ENCODE measurements at places on chromosomes 1 and 21.

- no peak for DNase-seq
Observed at GRCh38 chr1:160030657-160031364, 979 bp downstream of the PIGM start.

DNA sequence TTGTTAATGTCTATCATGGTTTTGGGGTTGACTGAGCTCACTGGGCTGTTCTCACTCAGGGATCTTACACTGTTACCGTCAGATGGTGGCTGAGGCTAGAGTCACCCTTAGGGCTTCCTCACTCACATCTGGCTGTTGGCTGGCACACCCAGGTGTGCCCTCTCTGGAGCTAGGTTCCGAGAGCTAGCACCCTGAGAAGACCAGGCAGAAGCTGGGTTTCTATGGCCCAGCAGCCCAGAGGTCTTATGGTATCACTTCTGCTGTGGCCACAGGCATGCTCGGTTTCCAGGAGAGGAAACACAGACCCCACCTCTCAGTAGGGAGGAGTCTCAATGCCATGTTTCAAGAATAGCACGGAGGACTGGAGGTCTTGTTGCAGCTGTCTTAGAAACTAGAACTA is 20.7 kb upstream of the KIF1B start:
- DNase-seq = no peak

DNA sequence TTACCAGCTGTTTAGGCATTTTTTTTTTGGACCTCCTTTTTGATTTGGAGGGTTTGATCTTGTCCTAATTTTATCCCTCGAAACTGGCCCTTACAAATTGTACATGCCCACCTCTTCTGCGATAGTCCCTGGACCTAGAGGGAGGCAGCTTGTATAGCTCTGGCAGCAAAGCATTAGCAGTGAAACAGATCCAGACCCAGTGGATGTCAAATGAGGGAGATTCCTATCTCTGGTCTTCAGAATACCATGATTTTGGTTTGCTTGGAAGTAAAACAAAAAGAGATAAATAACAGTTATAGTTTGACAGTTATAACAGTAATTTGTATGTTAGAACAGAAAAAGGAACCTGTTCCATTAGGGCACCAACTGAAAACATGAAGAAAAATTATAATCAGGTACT is 123.6 kb downstream of the MIS18A start:
- no peak for DNase-seq

DNA sequence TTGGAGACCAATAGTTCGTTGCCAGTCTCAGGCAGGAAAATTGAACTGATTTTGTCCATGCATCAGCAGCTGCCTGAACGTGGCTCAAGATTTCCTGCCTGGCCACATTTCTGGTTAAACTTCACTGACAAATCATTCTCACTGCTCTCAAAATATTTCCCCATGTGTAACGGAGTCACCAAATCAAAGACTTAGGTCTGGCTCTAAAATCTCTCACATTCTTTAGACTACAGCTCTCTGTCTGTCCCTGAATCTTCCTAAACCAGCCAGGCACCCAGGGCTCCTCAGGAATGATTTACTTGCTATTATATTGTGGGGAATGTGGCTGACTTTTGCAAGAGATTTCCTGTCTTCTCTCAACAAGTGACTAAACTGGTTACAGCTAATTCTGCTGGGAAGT is 49.2 kb upstream of the GJA8 start:
- DNase-seq = no peak

- no peak for DNase-seq
Observed at GRCh38 chr1:207833381-207833780, 77.5 kb downstream of the CD34 start.

DNA sequence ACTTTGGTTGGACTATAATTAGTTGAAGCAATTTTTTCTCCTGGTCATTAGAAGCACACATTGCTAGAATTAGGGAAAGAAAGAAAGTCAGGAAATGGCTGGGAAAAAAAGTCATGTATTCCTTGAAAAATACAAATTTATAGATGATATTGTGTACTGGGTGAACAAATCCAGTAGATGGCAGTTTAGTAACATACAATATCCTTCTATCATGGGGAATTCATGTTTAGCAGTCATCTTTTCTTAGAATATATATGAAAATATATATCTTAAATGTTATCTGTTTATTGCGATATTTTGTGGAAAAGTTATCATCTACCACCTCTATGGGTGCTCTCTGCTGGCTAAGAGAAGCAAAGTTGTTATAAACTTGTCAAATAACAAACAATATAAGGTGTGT is 13.1 kb upstream of the ZRANB2 start:
- no peak for DNase-seq

- DNase-seq = no peak
Observed at GRCh38 chr1:153677718-153678518, 570 bp upstream of the NPR1 start.

DNA sequence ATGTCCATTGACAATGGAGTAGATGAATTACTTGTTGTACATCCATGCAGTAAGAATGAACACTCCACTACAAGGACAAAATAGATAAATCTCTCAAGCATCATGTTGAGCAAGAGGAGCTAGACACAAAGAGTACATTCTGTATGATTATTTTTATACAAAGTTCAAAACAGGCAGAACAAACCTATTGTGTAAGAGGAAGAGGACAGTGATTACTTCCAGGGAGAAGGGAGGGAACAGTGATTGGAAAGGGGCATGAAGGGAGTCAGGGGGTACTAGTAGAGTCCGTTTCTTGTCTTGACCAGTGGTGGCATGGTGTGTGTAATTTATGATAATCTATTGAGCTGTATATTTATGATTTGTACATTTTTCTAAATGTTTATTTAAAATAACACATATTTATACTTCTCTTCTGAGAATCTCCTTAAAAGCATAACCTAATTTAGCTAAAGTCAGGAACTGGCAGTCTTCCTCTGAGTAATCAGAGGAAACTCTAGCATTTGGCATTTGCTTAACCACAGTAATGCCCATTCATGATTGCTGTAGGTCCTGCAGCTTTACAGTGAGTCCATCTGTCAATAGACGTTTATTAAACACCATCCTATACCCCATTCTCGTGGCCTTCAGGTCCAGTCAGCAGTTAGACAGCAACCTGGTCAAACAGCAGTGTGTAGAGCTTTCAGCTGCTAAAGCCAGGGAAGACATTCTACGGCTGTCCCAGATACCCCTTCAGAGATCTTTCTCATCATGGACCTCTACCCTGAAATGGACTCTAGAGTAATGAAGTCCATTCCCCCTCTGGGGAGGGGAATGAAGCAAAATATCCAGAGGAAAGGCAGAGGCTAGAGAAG is 114.1 kb upstream of the GALNT2 start:
- no peak for DNase-seq

DNA sequence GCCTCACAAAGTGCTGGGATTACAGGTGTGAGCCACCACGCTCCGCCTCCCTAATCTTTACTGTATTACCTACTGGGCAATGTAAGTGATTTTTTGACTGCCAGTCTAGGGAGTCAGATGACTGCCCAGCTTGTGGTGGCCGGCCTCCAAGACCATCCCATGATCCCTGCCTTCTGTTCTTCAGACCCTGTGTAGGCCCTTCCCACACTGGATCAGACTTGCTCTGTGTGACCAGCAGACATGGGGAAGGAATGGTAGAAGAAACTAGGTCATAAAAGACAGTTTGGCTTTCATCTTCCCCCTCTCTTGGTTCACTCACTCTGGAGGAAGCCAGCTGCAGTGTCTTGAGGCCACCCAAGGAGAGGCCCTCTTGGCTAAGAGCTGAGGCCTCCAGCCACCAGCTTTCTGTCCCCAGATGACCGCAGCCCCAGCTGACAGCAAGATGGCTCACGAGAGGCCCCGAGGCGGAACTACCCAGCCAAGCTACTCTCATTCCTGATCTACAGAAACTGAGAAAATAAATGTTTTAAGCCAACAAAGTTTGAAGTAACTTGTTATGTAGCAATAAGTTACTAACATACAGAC is 14.5 kb upstream of the CBR3 start:
- DNase-seq = no peak

DNA sequence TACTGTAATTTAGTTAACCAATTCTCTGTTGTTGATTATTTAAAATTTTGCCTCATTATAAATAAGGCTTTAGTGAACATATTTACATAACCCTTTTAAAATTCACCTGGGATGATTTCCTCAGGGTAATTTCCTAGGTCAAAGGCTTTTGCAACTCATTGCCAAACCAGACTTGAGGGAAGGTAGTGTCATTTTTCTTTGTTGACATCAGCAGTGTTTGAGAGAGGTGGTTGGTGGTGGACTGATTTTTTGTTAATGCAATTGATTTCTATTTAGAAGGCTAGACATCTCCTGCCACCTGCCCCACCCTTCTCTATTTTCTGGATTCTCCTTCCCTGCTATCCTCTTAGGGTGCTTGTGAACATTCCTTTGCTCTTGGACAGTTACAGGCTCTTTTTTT is 116.8 kb downstream of the HHAT start:
- no peak for DNase-seq
